ENCODE measurements at places on chromosomes 12 and 14.
A peak's percentile ranks its signal among the peaks of the same experiment; 100 is the strongest.

DNA sequence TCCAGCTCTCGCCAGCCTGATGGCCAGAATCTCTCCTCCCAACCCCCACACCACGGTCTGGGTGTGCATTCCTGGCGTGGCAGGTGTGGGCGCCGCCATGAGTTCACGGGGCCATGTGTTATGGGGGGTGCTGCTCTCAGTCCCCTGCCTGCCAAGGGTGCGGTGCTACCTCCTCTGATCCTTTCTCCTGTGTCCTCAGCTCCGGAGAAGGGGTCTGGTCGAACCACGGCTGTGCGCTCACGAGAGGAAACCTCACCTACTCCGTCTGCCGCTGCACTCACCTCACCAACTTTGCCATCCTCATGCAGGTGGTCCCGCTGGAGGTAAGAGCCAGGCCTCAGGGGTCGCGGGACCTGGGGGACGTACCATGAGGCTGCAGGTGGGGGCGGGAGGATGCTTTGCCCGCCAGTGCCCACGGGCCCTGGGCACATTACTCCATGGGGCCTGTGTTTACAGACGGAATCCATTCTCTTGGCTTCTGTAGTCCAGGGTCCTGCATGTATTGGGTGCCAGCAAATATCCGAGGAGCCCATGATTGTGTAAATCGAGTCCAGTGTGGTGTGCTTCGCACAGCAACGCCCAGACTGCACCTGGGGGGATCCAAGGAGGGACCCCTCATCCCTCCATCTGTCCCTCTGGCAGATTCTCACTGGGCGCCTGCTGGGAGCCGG is 130.8 kb downstream of the ADGRD1 start:
- no peak for DNase-seq

DNA sequence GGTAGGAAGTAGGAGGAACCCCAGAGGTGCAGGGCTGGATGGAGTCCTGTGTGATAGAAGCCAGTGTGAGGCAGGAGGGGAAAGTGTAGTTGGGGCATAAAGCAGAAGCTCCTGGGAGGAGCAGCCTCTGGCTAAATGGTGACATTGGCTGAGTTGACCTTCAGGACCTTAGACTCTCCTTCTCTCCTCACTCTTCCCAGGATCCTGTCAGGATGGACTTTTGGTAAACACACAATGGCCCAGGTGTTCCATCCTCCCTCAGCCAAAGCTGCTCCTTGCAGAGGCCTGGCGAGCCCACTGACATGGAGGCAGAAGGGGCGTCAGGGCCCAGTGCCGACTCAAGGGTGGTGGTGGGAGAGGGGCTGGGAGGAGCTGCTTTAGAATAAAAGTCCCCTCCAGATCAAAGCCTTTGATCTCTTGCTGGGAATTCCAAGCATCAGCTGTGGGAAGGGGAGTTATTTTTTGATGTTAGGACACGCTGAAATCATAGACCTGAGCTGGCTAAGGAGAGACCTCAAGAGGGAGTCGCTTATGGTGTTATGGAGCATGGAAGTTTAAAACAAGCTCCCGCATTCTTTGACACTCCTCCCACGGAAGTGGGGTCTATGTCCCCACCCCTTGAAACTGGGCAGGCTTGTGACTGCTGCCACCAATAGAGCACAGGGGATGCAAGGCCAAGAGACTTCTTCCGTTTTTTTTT is 44.1 kb downstream of the SMIM41 start:
- no peak for DNase-seq

DNA sequence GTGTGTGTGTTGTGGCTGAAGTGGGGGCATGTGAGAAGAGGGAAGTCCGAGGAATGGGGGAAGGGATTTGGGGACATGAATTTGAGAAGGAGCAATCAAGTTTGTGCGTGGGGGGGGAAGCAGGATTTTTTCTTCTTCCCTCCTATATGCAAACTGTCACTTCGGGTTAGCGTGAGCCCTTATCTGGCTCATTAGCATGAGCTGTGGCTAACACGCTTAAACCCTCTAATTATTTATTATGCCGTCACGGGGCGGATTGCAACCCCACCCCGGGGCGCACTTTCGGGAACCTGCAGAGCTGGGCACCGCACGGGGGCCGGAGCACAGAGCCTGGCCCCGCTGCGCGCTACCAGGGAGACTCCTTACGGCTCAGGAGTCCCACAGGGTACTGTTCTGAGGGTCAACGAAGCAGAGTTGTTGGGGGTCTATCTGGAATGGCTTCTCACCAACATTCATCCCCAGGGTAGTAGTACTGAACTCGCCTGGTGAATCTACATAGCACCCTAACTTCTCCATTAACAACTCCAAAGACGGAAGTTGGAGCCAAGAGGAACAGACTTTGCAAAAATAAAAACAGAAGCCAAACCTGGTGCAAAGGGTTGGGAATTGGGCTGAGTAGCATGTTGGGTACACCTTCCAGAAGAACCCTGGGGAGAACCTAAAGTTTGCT is 6.4 kb upstream of the ASCL1 start:
- no peak for DNase-seq

GRCh38 chr12:110836291-110836690 is 10.5 kb upstream of the CCDC63 start:
- DNase-seq = no peak

GRCh38 chr12:110688446-110689280 is at the start of gene HVCN1:
Gene HVCN1 (minus strand): TSS chr12:110689115. CDS start chr12:110683245, 5,870 bp downstream.
- peak; percentile 19 for DNase-seq

DNA sequence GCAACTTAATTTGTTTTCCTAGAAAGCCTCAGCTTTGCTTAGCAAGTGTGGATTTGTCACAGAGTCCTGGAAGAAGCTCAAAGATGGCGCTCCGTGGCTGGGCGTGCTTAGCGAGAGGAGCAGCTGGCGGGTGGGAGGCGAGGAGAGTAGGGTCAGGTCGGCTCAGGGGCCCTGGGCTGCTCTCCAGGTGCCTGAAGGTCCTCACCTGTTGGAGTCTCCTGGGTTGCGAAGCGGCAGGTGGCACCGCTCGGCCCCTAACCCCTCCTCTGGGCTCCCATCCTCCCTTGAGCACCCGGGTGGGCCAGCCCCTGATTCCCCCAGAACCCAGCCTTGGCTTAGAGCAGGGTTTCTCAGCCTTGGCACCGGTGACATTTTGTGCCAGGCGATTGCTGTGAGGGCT is 25.1 kb downstream of the LRTM2 start:
- no peak for DNase-seq
